ELR (cell line): ENCODE measurements at places on chromosomes 3 and 15.

GRCh38 chr3:9986230-9986725, 363 bp downstream of the EMC3 start:
- DNase-seq: no peak

- DNase-seq: no peak
Observed at GRCh38 chr3:196348698-196349097, 10.5 kb upstream of the TM4SF19 start.

DNA sequence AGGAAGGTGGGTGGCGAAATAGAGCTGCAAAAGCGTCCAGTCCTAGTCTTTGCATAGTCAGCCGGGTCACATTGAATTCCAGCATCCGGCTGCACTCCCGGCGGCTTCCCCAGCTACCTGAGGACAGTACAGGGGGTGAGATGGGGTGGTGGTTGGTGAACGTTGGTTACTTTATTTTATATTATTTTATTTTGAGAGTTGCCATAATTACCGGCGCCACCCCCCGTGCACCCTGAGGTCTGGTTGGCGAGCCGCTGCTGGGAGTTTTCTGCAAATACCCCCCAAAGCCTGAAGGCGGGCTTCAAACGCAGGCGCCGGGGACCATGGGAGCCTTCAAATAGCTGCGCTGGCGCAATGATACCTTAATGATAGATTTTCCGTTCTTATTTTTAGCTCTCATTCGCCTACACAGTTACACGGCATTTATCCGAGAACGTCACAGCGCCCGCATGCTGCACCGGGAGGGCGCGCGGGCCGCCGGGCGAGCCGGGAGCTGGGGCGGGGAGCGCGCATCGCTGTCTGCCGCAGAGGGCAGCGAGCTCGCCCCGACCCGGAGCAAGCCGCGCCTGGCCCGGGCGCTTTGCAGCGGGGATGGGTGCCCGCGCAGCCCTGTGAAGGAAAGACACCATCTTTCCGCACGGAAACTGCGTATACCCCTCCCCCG, 756 bp upstream of the RASGRF1 start:
- peak; percentile 15 for DNase-seq

DNA sequence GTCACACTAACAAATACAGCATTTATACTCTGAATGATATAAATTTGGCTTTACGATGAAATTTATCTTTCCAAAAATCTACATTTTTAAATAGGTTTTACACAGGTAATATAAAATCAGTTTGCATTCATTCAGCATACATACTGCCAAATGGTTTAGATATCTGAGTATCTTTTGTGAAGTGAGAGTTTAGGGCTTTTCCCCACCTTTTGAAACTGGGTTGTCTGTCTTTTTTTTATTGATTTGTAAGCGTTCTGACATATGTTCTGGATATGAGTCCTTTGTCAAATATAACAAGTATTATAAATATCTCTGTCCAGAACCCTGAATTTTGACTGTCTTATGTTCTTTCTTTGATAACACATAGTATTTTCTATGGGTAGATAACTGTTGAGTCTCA, 42.4 kb downstream of the GABPB1 start:
- no peak for DNase-seq

DNA sequence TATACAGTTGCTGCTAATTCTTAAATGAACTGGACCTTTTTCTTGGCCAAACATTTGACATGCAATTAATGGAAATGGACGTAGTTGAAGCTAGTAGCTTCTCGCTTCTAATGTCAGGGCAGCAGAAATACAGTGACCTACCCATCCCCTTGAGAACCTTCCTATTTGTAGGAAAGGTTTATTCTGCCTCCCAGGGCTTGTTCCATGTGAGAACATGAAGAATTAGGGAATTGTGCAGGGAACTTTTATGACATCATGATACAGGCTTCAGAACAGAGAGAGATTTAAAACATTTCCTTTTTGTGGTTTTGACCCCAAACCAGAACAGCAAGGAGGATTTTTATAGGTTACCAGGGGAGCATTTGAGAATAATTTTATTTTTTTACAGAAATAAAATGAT, 406.6 kb upstream of the PPP2R3A start:
- DNase-seq: no peak

- DNase-seq: peak; percentile 71
Observed at GRCh38 chr3:43893727-43894126, 203.0 kb downstream of the ABHD5 start.

DNA sequence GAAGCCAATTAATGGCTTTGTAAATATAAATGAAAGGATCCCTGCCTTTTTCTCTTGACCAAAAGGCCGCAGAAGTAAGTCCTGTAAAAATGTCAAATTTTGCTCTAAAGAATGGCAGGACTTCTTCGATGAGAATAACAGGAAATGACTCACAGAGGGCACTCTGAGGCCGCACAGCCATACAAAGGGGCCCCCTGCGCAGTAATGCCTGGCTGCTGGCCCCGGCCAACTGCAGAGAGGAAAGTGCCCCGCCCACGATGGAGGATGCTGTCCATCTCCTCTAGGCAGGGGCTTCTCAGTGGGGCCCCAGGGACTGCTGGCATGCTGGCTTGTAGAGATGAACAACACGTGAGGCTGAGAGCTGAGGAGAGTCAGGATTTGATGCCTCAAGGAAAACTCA, 18.1 kb upstream of the SCN10A start:
- DNase-seq: peak; percentile 87

- DNase-seq: no peak
Observed at GRCh38 chr3:125638799-125639198, 43.5 kb upstream of the OSBPL11 start.

GRCh38 chr3:61985020-61985419, 388.3 kb downstream of the FEZF2 start:
- peak; percentile 91 for DNase-seq

GRCh38 chr3:72487946-72488737, 360.1 kb downstream of the SHQ1 start:
- peak; percentile 13 for DNase-seq

DNA sequence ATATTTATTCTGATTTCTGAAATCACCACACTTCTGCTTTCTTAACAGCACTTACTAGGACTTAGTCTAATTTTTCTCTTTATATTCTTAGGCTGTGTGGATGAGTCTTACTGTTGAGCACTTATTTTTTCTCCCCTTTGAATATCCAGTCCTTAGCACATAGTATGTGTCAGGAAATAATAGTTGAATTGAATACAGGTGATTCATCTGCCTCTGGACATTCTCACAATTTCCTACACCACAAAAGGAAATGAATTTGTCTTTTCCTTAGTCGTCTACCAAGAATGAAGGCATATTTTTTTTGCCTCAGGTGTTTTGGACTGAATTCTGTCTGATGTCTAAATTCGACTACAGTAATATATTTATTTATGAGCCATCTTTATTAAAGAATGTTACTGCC, 204.2 kb downstream of the GHSR start:
- peak; percentile 93 for DNase-seq

DNA sequence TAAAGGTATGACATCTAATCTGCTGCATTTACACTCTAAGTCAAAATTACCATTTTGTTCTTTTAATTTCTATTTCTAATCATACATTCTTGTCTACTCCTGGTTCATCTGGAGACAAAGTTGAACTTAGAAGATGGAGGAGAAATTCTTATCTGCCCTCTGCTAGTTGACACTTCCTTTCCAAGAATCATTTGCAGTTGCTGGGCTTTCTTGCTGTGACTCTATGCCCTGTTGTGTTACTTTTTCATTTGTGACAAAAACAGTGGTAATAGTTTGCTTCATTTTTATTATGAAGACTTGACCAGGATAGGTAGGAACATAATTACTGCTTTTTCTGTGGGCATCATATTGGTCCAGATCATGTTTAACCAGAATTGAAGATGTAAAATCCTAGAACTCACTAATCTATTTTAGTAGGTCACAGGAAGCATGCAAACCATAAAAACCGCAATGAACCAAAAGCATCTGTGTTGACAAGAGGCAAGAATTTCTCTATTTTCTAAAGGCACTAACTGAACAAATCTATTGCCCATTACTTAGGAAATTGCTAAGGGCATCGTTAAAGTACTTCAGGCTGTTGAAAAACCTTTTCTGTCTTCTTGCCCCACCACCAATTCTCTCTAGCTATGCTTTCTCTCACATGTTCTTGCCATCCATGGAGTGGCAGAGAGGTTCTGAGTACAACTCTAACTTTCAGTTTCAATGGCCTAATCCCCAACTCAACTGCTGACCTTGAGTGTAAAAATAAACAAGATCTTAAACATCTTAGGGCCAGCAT, 4.2 kb upstream of the CCR2 start:
- no peak for DNase-seq

GRCh38 chr3:9102240-9102981, 139.1 kb upstream of the RAD18 start:
- no peak for DNase-seq

DNA sequence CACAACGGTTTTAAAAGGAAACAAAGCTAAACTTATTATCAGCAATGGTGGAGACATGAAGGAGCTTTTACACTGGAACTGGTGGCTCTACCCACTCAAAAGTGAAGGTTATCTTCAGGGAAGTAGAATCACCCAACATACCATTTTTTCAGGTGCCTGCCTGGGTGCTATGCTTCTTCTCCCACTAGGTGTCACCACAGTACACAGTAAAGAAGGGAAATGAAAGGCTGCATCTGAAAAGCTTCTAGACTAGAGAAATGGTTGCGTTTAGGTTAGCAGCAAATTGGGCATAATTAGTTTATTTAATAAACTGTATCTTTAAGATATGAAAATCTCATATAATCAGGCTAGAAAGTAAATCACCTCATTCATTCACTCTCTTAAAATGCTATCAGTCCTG, 47.0 kb upstream of the SELENOK start:
- peak; percentile 66 for DNase-seq

GRCh38 chr3:40317061-40317855, 7.8 kb downstream of the EIF1B start:
- peak; percentile 75 for DNase-seq

DNA sequence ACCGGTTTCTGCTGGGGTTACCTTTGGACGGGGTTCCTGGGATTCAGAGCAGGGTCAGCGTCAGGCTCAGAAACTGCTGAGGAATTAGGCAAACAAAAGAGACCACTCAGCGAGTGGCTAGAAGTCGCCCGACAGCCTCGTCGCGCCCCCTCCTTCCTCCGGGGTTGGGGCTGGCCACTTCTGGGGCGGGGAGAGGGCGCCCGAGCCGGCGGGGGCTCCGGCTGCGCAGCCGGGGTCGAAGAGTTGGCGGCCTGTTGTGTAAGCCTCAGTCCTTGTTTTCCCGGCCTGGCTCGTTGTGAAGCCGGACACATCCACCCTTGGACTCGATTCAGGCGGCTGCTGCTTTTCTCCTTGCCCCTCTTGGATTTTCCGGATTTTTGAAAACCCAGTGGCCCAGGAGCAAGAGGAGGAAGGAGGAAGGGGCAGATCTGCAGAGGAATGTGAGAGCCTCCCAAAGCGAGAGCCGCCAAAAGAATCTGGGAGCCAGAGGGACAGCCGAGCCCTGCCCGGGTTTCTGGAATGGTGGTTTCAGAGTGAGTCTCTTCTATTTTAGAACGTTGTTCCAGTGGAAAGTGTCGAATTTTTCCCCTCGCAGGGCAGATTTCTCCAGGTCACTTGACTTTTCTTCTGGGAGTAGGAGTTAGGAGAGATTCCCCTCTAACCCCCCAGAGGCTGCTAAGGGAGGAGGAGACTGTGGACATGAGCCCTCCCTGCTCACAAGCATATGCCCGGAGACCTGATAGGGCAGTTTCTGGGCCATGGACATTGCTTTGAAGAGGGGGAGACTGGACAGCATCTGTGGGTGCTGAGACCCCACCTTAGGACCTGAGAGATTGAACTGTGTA, 666 bp downstream of the SNX33 start:
- DNase-seq: peak; percentile 46

DNA sequence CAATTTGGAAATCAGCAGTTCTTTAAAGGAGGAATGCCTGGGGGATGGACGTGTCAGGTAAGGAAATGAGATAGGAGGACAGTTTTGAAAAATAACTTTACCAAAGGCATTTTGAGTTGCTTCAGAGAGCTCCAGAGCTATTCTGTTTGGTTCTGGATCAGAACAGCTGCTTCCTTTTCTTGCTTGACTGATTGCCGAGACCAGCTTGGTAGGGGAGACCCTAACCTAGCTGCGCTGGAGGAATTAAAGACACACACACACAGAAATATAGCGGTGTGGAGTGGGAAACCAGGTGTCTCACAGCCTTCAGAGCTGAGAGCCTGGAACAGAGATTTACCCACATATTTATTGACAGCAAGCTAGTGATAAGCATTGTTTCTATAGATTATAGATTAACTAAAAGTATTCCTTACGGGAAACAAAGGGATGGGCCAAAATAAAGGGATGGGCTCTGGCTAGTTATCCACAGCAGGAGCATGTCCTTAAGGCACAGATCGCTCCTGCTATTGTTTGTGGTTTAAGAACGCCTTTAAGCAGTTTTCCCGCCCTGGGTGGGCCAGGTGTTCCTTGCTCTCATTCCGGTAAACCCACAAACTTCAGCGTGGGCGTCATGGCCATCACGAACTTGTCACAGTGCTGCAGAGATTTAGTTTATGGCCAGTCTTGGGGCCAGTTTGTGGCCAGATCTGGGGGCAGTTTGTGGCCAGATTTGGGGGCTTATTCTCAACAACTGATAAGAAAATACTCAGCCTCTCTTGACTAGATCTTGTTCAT, 556.0 kb downstream of the ROBO1 start:
- no peak for DNase-seq

DNA sequence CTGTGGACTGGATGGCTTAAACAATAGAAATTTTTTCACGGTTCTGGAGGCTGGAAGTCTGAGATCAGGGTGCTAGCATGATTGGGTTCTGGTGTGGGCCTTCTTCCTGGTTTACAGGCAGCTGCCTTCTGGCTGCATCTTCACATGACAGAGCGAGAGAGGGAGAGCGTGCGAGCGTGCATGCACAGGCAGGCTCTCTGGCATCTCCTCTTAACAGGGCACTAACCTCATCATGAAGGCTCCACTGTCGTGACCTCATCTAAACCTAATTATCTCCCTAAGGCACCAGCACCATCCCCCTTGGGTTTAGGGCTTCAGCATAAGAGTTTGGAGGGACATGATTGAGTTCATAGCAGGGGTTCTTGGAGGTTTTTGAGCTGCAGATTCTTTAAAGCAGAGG, 292.0 kb upstream of the C2CD4B start:
- no peak for DNase-seq

- DNase-seq: no peak
Observed at GRCh38 chr15:100941536-100941935, 22.4 kb downstream of the LRRK1 start.

DNA sequence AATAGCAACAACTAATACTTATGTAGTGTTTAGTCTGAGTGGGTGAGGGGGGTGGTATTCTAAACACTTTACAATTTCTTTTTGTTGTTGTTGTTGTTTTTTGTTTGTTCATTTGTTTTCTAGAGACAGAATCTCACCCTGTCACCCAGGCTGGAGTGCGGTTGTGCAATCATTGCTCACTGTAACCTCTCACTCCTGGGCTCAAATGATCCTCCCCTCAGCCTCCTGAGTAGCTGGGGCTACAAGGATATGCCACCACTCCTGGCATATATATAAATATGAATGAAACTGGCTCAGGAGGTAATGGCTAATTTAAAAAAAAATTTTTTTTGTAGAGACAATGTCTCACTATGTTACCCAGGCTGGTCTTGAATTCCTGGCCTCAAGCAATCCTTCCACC, 19.1 kb downstream of the SPSB4 start:
- no peak for DNase-seq

GRCh38 chr3:69174445-69174844, 52.0 kb upstream of the LMOD3 start:
- DNase-seq: no peak
